Activated CD8-positive, alpha-beta memory T cell treated with anti-CD3 and anti-CD28 coated beads, Interleukin-2, amount 10 ng/mL, durations not matched to agents 7 days and 5 days (primary cell): ENCODE measurements at places on chromosomes 6 and 20. TPM values are rescaled to one million over a fixed set of nuclear protein-coding genes. Genes with fewer than 3 reads are reported as not detected.

Gene CEP85L
- 39.6 TPM for total RNA-seq

Gene LBP
- not detected for total RNA-seq

Gene MYB
- 73.6 TPM for total RNA-seq

Gene SLPI
- total RNA-seq = not detected

Gene MCCD1
- total RNA-seq = not detected

Gene CAP2
- total RNA-seq = not detected

Gene POU5F1
- not detected for total RNA-seq

Gene CLVS2
- total RNA-seq = not detected

Gene HLA-DQB1
- total RNA-seq = 89.8 TPM

Gene RIPOR3
- not detected for total RNA-seq
